ENCODE measurements at places on chromosomes 11 and 22. TPM values are rescaled to one million over a fixed set of nuclear protein-coding genes. Genes with fewer than 3 reads are reported as not detected.
A peak's percentile ranks its signal among the peaks of the same experiment; 100 is the strongest.

DNA sequence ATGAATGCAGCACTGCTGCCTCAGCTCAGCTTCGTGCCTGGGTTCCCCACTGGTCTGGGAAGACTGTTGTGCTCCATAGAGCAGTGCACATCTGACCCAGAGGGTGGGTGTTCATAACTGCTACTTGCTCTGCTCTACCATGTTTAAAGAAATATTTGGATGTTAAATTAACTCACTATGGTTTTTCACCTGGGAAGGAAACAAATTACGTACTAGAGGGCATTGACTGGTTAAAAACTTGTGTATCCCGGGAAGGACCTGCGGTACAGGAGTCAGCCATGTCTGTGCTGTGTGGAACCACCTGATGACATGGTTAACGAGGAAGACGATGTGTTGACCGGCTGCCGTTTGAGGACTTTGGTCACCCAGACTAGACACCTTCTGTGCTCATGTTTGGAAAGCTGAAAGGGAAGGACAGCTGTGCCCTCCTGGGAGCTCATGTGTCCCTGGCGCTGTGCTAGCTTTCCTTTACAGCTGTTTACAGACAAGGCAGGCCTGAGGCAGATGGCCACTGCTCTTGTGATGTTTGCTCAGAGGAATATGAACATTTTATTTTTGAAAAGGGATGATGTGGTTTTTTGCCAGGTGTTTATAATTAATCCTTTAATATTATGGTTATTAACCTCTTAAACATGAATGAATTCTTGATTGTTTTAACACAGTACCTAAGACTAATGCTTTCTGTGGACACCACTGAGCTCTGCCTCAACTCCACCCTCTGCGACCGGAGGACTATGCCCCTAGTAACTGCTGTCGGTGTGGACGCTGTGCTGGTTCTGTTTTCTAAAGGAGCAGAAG, 14.3 kb upstream of the AIFM3 start:
- H3K27ac ChIP-seq: no peak overlapping the region
- no peak for DNase-seq
- peaks cover 3% of the 10 kb centered on the region for H3K4me1 ChIP-seq

GRCh38 chr11:112175599-112175952, 264 bp downstream of the BCO2 start:
- peaks cover 3% of the 10 kb centered on the region for H3K27me3 ChIP-seq
- DNase-seq: no peak
- H3K4me1 ChIP-seq: peaks cover 4% of the 10 kb centered on the region

GRCh38 chr11:108608548-108608947, 15.0 kb upstream of the EXPH5 start:
- no peak overlapping the region for H3K27ac ChIP-seq
- no peak for DNase-seq
- H3K4me1 ChIP-seq: no peaks in the 10 kb centered on the region
- no peaks in the 10 kb centered on the region for H3K36me3 ChIP-seq
- no peak overlapping the region for H3K4me3 ChIP-seq

Gene KRTAP5-11
- polyA plus RNA-seq: not detected

Gene ALDH3B1
- 28.5 TPM for polyA plus RNA-seq

DNA sequence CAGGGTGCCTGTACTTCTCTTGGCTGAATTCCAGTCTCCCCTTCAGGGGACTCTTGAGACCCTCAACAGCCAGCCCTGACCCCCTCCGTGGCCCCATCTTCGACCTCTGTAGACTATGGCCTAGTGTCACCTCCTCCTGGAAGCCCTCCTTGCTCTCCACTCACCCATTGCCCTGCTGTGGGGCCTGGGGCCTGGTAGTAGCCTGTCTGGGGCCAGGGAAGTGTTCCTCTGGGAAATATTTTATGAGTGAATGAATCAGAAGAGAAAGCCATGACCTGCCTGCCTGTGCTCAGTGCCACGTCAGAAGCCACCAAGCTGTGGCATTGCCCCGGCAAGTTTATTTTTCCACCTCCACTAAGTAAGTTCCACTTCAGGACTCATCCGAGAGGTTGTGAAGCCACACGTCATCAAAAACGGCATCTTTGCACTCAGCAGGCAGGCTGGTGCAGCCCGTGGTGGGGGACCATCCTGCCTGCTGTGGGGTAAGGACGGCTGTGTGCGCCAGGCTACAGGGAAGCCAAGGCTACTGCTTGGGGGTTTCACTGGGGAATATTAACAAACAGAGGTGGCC, 59.6 kb upstream of the PPARA start:
- peaks cover 26% of the 10 kb centered on the region for H3K4me1 ChIP-seq
- no peak overlapping the region for H3K27ac ChIP-seq

DNA sequence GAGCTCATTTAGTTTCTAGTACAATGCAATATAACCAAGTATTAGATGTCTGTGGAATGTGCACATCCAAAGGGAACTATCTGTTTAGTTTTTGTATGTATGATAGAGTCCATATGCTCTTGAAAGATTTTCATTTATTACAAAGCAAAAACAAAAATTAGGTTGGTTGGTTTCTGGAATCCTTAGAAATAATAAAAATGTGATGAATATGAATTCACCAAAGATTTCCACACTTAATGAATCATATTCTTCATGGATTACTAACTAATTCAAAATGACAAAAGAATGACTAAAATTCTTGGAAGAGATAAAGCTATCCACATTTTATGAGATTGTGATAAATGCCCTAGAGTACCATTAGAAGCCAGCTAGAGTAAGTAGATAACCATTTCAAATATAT, 261.1 kb downstream of the SBF2 start:
- H3K4me3 ChIP-seq: no peak overlapping the region
- DNase-seq: peak; percentile 29
- H3K27ac ChIP-seq: no peak overlapping the region
- H3K27me3 ChIP-seq: no peaks in the 10 kb centered on the region
- H3K4me1 ChIP-seq: peaks cover 2% of the 10 kb centered on the region

- DNase-seq: peak; percentile 24
- peaks cover 4% of the 10 kb centered on the region for H3K27me3 ChIP-seq
- no peak overlapping the region for H3K27ac ChIP-seq
- H3K4me1 ChIP-seq: no peaks in the 10 kb centered on the region
- no peaks in the 10 kb centered on the region for H3K36me3 ChIP-seq
- no peak overlapping the region for H3K4me3 ChIP-seq
Measured at GRCh38 chr11:121534131-121535093, 81.6 kb upstream of the SORL1-AS1 start.

- no peak overlapping the region for H3K4me3 ChIP-seq
- H3K27ac ChIP-seq: no peak overlapping the region
- no peak for DNase-seq
Measured at GRCh38 chr11:134555510-134555909, 143.5 kb upstream of the B3GAT1 start.

Gene CADM1
- polyA plus RNA-seq: 27.8 TPM

DNA sequence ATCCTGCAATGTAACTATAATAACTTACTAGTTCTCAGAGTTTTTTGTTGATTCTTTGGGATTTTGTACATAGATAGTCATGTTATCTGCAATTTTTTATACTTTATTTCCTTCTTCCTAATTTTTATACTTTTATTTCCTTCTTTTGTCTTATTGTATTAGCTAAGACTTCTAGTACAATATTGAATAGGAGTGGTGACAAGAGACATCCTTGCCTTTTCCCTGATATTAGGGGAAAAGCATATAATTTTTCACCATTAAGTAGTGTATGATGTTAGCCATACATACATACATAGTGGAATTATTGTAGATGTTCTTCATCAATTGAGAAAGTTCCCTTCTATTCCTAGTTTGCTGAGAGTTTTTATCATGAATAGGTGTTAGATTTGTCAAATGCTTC, 27.8 kb upstream of the CLTCL1 start:
- H3K4me3 ChIP-seq: no peak overlapping the region
- no peaks in the 10 kb centered on the region for H3K36me3 ChIP-seq
- H3K27me3 ChIP-seq: no peaks in the 10 kb centered on the region
- H3K27ac ChIP-seq: no peak overlapping the region
- no peak for DNase-seq

DNA sequence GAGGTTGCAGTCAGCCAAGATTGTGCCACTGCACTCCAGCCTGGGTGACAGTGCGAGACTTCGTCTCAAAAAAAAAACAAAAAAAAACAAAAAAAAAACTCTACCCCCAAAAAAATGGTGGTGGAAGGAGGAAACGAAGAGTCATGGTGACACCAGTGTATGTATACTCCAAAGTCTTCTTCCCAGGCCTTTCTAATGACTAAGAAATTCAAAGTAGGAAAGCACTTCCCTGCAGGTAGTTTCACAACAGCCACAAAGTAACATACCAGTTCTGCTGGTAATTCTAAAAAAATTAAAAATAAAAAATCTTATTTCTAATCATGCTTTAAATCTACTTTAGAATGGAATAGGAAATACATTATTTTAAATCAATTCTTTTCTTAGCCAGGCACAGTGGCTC, 72.6 kb downstream of the DENND5A start:
- H3K36me3 ChIP-seq: peaks cover 24% of the 10 kb centered on the region
- H3K4me1 ChIP-seq: no peaks in the 10 kb centered on the region
- no peaks in the 10 kb centered on the region for H3K27me3 ChIP-seq
- H3K4me3 ChIP-seq: no peak overlapping the region
- DNase-seq: no peak

- no peaks in the 10 kb centered on the region for H3K36me3 ChIP-seq
- peaks cover 31% of the 10 kb centered on the region for H3K27me3 ChIP-seq
- DNase-seq: no peak
- no peaks in the 10 kb centered on the region for H3K4me1 ChIP-seq
Measured at GRCh38 chr11:11735586-11735985, 106.2 kb upstream of the USP47 start.

DNA sequence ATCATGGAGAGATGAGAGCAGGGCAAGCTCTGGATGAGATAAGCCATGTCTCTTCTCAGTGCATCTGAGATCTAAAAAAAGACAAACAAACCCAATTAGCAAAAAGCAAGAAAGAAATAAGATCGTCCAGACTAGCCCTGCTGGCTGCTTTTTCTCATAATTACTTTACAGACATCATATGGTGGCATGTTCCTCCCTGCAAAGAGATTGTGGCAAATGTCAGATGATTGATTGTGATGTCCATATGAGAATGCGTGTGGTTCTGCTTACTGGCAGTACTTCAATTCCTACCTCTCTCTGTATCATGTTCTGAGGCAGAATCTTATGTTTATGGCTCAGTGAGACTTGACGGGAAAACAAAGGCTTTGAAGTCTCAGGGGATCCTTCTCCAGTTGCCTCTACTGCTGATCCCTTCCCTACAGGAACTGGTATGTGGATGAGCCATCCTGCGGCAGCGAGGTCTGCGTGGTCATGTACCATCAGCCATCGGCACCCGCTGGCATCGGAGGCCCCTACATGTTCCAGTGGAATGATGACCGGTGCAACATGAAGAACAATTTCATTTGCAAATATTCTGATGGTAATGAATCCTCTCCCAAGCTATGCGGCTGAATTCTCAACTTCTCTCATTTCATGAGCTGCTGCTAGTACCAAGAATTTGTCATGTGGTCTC, 8.8 kb downstream of the LAYN start:
- H3K27ac ChIP-seq: peak overlapping the region; percentile 51
- peaks cover 55% of the 10 kb centered on the region for H3K36me3 ChIP-seq
- H3K4me3 ChIP-seq: no peak overlapping the region
- H3K4me1 ChIP-seq: peaks cover 20% of the 10 kb centered on the region

Gene FOLR1
- polyA plus RNA-seq: 0.29 TPM

Gene BCO2
- polyA plus RNA-seq: 0.20 TPM

- peak overlapping the region; percentile 71 for H3K27ac ChIP-seq
- peak; percentile 56 for DNase-seq
- H3K4me1 ChIP-seq: peaks cover 13% of the 10 kb centered on the region
- peaks cover 8% of the 10 kb centered on the region for H3K36me3 ChIP-seq
- no peak overlapping the region for H3K4me3 ChIP-seq
Measured at GRCh38 chr11:43367382-43368178, 8.9 kb downstream of the TTC17 start.

Gene ARHGAP8
- polyA plus RNA-seq: 0.21 TPM
